RKO (cell line): ENCODE measurements at places on chromosomes 2 and 18.

DNA sequence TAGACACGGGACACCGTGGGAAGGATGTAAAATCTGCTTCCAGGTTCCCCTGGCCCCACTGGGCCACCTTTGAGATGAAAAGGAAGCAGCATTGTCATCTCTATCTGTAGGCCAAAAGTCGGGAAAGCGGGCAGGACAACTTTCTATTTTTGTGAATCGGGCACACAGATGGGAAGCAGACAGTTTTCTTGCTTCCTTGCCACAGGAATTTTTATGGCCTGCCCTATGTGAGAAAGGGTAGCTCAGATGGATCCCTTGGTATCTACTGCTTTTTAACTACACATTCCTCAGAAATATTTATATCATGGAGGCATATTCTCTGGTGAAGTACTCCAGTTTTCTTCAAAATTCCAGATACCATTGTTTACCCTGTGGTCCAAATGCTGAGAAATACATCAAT is 735.5 kb downstream of the CBLN2 start:
- DNase-seq = no peak

GRCh38 chr2:234770031-234770506 is 181.7 kb upstream of the SH3BP4 start:
- no peak for DNase-seq

GRCh38 chr2:184041077-184041476 is 557.3 kb upstream of the ZNF804A start:
- no peak for DNase-seq

DNA sequence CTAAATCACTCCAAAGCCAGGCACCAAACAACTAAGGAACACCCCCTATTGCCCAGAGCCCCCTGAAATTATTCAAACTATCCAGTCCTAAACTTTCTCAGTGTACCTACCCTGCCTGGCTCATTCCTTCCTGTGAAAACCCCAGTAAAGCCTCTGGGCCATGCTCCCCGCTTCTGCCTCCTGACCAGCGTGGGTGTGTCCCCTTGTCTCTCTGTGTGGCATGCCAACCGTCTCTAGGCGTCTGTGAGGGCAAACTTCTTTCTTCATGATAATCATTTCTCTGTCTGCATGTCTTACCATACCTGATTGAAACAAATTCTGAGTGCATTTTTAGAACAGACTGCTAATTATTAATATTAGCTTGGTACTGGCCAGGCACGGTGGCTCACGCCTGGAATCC is 109.0 kb upstream of the MSH2 start:
- DNase-seq = no peak

GRCh38 chr2:40165509-40165844 is 286.4 kb downstream of the SLC8A1 start:
- DNase-seq = no peak

DNA sequence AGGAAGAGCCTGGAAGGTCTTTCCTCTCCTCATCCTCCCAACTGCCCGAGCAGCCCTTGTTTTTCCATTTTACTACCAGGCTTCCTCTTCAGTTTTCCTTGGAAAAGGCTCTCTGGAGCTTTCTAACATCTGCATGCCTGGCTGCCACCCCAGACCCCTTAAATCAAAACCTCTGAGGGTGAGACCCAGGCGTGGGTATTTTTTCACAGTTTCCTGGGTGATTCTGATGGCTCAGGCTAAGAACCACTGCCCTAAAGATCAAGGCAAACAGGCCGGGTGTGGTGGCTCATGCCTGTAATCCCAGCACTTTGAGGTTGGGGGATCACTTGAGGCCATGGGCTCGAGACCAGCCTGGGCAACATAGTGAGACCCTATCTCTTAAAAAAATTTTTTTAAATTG is 35.4 kb downstream of the EMILIN2 start:
- no peak for DNase-seq

DNA sequence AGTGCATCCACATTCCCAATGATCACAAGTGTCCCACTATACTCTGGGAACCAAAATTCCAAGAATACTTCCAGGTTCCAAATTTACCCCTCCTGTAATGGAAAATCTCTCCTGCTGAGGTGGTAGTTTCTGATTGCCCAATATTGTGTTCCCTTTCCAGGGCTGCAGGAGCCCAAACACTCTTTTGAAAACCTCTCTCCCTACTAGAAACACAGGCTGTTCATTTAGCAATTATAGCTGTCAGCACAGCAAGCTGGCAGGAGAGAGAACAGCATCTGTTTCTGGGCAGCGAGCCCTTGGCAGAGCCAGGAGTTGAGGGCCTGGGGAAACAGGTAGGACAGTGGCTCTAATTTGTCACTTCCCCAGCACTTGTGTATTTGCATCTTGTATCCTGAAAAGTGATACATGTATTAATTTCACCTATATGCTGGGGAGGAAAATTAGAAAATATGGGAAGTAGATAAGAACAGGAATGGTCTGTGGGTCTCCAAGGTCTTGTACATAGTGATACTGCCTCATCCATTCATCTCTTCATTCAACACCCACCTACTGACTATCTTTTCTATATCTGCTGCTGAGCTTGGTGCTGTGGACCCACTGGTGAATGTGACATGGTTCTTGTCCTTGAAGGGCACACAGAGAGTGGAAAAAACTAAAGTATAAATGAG is 16.9 kb upstream of the PAIP2B start:
- DNase-seq = no peak

DNA sequence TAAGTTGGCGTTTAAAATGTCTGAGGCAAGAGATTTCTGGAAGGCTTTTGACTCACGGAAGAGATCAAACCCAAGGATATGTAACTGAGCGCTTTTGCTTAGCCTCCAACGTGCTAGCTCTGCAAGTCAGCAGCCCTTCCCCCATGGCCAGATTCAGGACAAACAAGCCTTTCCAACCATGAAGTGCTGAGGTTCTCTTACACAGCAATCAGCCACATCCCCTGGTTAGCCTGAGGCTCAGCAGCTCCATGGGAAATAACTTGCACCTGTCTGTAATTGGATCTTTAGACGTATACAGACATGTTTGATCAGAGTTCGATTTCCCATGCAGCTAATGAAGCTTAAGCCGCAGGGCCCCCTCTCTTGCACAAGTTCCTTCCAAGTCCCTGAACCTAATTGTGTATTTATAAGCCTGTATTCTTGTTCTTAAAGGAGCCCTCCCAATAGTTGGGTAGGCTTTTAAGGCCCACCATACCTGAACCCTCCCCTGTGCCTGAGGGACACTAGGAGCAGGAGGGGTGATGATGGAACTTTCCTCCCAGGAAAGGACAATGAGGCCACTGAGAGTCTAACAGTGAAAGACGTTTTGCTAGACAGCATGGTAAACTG is 2.1 kb upstream of the TMEM131 start:
- no peak for DNase-seq

- DNase-seq = no peak
Observed at GRCh38 chr2:38745267-38745666, 5.9 kb downstream of the SRSF7 start.

- no peak for DNase-seq
Observed at GRCh38 chr2:98347298-98348065, 1.2 kb downstream of the CNGA3 start.

DNA sequence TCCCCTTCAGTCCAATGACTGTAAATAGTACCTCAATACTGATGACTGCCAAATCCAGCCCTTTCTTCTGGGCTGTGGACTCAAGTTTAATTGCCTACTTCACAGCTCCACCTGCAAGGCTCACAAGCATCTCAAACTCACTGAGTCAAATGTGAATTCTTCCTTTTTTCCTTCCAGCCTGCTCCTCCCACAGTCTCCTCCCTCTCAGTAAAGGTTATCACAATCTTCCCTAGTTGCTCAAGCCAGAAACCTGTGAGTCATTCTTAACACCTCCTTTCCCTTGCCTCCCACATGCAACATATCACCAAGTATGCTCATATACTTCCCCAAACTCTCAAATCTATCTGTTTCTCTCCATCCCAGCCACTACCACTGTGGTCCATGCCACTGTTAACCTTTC is 3.7 kb upstream of the MFSD6 start:
- peak; percentile 40 for DNase-seq

- no peak for DNase-seq
Observed at GRCh38 chr18:61237529-61237928, 95.7 kb upstream of the CDH20 start.

DNA sequence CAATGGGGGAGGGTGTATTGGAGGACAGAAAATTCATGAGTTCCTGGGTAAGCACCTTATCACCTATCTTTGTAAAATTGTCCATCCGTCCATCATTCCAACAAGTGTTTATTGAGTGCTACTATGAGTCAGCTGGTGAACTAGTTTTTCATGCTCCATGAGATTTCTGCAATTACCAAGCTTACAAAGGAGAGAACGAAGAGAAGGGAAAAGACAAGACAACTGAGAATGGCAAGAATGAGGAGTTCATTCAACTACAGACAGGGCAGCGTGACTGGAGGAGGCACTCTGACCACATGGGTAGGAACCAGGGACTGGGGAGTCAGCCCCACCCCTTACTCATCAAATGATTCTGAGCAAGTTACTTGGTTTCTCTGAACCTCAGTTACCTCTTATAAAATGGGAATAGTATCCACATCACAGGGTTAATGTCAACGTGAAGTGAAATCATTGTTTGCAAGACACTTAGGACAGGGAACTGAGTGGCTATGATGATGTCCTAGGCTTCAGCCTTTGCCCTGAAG is 18.6 kb upstream of the TXNDC2 start:
- DNase-seq = no peak

- no peak for DNase-seq
Observed at GRCh38 chr2:215614296-215614695, 178.4 kb upstream of the FN1 start.

GRCh38 chr2:61967262-61967661 is 61.8 kb downstream of the COMMD1 start:
- no peak for DNase-seq

GRCh38 chr2:108111936-108112335 is 125.6 kb downstream of the SLC5A7 start:
- DNase-seq = no peak

GRCh38 chr2:21228041-21228895 is 104.5 kb downstream of the TDRD15 start:
- peak; percentile 7 for DNase-seq

DNA sequence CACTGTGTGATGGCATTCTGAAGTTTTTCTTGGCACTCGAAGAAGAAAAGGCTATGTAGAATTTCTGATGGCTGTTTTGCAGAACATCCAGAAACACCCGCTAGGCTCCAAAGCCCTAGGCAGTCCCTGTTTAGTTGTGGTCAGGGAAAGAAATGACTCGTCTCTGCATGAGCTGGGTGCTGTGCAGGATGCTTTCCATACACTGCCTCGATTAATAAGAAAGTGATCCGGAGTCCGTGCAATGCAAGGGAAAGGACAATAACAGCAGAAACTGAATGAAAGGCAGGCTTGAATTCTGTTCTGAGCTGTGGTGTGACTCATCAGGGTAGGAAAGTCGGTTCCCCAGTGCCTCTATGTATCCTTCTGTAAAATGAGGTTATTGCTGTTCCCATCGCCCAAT is 18.7 kb downstream of the MAPRE3 start:
- DNase-seq = no peak

- peak; percentile 5 for DNase-seq
Observed at GRCh38 chr2:134866498-134867099, 28.2 kb downstream of the ACMSD start.

- no peak for DNase-seq
Observed at GRCh38 chr18:62810682-62811081, 95.3 kb downstream of the PHLPP1 start.

DNA sequence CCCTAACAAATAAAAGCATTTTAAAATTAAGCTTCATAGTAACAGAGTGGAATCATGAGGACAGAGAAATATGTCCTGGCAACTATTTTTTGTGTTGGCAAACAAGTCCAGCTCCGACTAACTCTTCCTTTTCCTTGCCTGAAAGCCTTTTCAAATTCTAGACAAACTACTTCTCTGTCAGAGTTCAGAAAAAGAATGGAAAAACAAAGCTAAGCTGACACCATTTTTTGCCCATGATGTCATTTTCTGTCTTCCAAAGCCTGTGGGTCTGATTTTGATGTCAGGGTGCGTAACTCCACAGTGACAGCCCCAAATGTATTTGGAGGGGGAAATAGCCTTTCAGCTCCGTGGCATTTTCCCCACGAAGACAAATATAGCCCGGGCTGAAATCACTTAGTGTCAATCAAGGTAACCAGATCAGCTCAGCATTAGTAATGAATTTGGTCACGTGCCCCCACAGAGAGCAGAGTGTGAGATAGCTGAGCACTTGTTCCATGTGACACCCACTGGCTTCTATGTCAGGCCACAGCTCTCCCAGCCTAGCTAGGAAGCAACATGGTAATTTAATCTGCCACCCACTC is 233.0 kb upstream of the SIX2 start:
- peak; percentile 1 for DNase-seq

- DNase-seq = no peak
Observed at GRCh38 chr2:147099845-147100244, 745.0 kb upstream of the ACVR2A start.

GRCh38 chr2:106607371-106607770 is 120.2 kb downstream of the CD8B2 start:
- no peak for DNase-seq

GRCh38 chr18:55447672-55448018 is 140.3 kb downstream of the TCF4 start:
- no peak for DNase-seq

- DNase-seq = no peak
Observed at GRCh38 chr2:235963853-235964577, 204.2 kb downstream of the GBX2 start.
